ENCODE measurements at places on chromosomes 7 and 10.

DNA sequence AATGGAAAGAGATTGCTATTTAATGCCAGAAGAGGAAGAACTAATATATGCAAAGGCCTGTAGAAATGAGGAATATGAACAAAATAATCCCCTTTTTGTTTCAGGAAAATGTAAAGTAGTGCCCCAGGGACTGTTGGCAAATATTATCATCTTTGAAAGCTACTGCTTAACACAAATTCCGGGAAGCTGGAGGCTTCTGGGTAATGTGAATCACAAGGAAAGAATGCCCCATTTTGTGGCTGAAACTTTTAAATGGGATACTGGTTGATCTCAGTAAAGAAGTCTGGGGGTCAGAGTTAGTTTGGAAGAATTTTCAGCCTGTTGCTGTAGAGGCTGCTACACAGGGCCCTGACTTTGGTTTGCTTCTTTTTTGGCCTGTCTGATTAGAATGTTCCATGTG is 141.0 kb downstream of the PTEN start:
- DNase-seq = no peak

DNA sequence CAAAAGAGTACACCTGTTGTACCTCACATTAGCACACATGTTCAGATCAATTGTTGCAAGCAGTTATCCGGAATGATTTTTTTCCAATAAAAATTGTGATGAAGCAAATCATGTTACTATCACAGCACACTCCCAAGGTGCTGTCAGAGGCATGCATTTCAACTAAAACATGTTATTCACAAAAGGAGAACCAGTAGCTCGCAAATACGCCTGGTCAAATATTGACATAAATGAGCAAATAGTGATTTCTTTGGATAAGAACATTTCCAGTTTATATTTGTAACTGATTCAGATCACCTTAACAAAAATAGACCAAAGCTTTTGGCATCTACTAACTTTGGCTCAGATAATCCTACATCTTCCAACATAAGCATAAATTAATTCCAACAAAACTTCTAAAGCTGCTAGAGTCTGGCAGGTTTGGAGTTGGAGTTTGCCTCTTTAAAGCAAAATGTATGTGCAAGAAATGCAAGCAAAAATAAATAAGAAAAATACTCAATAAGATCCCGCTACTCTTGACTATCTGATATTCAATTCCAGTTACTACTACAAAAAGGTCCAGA is 208.0 kb downstream of the SFMBT2 start:
- no peak for DNase-seq

- no peak for DNase-seq
Observed at GRCh38 chr7:105026750-105027149, 12.7 kb downstream of the KMT2E start.

DNA sequence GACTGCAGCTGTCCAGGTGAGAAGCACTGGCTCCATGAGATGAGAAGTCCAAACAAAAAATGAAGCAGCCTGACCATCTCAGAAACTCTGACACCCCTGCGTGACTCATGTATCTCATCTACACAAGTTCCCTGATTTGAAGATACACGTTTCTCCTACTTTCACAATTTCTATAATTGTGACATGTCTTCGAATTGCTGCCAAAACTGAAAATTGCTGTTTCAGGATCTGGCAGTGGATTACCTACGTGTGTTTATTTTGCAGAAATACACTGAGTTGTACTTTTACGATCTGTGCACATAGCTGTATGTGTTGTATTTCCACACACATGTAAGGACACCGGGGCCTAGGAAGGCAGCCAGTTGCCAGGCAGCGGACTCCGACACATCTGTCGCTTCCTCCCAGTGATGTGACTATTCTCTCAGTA is 53.2 kb downstream of the LARP4B start:
- DNase-seq = no peak

GRCh38 chr7:134901389-134902020 is 84.8 kb upstream of the AGBL3 start:
- no peak for DNase-seq

DNA sequence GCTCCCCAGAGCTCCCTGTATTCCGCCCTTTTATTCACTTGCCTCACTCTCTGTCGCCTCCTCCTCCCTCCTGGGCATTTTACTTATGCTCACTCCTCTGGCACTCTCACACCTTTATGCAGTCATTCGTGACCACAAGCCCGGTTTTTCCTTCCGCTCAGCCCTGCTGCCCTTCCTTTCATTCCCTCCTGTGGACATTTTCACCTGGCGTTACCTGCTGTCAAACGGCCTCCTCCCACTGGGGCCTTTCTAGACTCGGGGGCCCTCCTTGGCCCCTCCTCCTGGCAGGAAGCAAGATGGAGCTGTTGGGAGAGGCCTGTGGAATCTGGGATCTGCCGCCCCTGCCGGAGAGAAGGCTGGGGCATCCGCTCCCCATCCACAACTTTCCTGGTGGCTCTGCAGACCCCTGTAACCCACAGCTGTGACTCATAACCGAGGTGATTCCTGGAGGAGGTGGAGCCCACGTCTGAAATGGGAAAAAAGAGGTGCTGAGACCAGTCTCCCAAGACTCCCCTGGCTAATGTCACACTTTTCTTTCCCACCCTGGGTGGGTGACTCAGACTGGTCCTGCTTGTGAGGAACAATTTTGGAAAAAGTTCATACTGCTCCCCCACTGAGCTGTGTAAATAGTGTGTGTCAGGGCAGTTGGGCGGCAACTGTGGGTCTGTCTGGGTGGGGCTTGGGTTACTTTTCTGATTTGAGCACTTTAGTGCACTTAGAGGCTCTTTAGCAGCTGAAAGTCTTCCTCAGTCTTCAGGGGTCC is 1.2 kb downstream of the VCL start:
- DNase-seq = no peak

DNA sequence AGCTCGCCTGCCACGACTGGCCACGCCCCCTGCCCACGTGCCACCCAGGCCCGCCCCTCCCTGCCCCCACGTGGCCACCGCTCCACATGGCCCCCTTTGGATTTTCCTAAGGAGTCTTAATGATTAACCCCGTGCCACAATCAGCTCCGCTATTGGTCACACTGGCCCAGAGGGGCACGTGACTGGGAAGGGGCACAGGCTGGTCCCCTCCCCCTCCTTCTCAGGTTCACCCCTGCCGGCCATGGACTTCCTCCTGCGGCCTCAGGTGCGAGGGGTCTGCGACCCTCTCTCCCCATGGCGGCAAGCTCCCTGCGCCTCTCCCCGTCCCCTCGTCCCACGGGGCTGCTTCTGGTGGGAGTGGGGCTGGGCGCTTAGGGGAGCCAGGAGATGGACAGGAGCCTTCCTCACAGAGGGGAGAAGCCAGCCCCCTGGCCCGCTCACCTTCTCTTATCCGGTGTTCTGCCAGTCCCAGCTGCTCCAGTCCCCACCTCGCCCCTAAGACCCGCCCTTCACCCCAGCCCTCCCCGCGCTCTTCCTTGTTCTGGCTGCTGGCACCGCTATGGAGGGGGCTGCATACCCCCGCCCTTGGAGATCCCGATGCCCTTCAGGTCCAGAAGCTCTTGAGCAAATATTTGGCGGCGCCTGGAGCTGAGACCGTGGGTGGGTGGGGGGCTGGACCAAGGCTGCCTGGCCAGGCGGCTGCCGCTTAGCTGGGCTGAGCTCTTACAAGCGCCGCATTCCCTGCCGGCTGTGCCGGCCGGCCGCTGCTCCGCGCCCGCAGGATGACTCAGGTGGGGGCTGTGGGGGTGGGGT is 3.2 kb downstream of the SLC4A2 start:
- DNase-seq = no peak

- DNase-seq = no peak
Observed at GRCh38 chr7:16417906-16418305, 3.4 kb downstream of the CRPPA start.

DNA sequence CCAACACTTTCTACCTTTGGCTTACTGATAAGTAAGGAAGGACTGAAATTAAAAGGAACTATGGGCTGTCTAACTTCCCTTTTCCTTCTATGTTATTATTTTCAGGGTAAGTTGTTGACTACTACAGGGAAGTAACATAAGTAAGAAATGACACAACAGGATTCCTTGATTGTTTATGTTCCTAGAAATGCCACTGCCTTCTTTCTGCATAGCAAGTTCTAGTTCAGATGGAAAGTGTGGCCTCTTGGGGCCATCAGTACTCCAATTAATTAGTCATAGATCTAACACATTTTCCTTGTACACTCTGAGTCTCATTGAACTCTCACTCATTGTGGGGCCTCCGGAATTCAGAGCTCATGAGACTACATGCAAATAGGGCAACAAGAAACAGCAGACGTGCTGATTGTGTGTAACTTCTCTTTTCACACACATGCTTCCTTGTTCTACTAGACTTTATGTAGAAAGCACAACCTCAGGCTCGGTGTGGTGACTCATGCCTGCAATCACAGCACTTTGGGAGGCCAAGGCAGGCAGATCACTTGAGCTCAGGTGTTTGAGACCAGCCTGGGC is 35.3 kb upstream of the HIBADH start:
- no peak for DNase-seq
